HT1080 (cell line): ENCODE measurements at places on chromosomes 4 and X.

- DNase-seq, result no peak
Observed at GRCh38 chr4:155060873-155061272, 147.6 kb upstream of the NPY2R start.

- DNase-seq, result no peak
Observed at GRCh38 chrX:110053453-110053852, 50.5 kb downstream of the TMEM164 start.

- DNase-seq, result peak; percentile 20
Observed at GRCh38 chr4:68349279-68349648, 626 bp downstream of the YTHDC1 start.

GRCh38 chrX:140104760-140105159, 139.4 kb upstream of the CXorf66 start:
- DNase-seq, result no peak

GRCh38 chr4:62366939-62367338, 1166.8 kb downstream of the ADGRL3 start:
- no peak for DNase-seq

DNA sequence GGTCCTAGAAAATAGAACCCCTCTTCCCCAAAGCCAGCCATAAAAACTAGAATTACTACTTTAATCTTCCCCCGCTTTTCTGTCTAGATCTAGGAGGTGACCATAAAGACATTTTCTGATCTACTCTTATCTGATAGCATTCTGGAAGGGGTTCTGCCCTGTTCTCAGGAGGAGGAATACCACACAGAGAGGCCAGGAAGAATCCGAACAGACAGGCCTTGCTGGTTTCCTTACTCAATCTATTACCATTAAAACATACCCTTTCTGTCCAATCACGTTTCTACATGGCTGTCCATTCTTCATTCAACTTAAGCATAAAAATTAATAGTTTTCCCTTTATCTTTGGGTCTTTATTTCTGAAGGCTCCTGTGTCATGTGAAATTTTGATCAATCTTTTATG, 198.7 kb downstream of the GPAT3 start:
- no peak for DNase-seq

DNA sequence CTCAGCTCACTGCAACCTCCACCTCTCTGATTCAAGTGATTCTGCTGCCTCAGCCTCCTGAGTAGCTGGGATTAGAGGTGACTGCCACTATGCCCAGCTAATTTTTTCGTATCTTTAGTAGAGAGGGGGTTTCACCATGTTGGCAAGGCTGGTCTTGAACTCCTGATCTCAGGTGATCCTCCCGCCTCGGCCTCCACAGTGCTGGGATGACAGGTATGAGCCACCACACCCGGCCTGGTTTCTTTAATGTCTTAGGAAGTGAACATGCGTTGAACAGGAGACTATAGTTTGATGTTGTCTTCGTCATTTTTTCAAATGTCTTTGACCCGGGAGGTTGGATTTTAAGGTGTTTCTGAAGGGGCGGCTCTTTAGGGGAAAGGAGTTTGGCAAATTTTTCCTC, 91.0 kb downstream of the DHRSX start:
- no peak for DNase-seq

GRCh38 chr4:97646997-97647396, 496.3 kb downstream of the STPG2 start:
- peak; percentile 7 for DNase-seq

- DNase-seq, result no peak
Observed at GRCh38 chr4:106670976-106671375, 302.4 kb upstream of the GIMD1 start.

- no peak for DNase-seq
Observed at GRCh38 chr4:168632301-168632725, 135.5 kb downstream of the PALLD start.

DNA sequence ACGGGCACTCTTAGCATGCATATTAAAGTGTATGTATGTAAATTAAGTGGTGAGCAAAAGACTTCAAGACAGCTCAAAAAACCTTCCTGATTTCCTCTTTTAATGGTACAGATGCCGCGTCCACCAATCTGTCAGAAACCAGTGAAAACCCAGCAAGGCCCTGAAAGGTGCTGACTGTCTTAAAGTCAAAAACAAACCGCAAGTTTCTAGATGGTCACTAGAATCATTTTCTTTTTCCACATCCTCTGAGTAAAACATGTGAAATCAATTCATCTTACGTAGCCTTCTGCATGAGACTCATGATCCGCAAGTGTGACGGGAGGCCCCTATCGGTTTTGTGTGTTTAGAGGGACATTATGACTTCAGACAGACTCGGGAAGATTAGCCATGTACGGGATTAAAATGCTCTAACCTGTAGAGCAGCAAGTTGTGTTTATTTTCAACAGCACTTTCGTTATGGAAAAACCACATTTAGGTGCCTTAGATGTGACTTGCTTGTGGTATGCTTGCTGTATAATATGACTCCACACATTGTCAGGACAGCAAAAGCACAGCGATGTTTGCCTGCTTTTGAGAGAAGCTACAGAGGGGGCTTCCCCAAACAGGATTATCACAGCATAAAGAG, 88.2 kb upstream of the STS start:
- no peak for DNase-seq

GRCh38 chrX:11551151-11551550, 114.6 kb downstream of the ARHGAP6 start:
- no peak for DNase-seq

- DNase-seq, result peak; percentile 72
Observed at GRCh38 chr4:184807797-184808712, 17.7 kb downstream of the ACSL1 start.

- DNase-seq, result peak; percentile 47
Observed at GRCh38 chrX:9859711-9860555, 73.7 kb downstream of the SHROOM2 start.

DNA sequence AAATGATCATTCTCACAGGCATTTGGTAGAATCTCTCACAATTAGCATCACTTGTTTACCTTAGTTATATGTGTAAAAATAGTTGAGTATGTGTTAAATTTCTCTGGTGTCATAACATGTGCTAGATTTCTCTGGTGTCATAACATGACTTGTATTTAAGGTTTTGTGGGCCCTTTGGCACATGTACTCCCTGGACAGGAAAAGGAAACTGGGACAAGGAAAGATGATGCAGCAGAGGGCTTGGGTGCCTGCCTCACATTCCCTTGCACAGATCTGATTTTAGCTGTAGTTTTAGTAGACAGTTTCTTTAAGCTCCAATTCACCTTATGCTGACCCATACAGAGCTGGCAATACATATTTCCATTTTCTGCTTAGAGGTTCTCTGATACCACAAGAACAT, 726.0 kb downstream of the C4orf33 start:
- DNase-seq, result peak; percentile 11

DNA sequence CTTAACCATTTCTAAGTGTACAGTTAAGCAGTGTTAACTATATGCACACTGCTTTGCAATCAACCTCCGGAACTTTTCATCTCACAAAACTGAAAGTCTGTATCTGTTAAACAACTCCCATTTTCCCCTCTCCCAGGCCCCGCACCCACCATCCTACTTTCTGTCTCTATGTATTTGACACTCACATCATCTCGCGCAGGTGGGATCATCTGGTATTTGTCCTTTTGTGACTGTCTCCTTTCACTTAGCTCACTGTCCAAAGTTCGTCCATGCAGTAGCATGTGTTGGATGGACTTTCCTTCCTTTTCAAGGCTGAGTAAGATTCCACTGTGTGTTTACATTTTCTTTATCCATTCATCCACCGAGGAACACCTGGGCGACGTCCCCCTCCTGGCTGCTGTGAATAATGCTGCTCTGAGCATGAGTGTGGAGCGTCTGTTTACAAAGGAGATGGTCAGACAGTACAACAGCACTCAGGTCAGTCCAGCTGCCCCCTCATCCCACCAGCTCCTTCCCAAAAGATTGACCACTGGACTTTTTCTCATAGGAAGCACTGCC, 39.8 kb downstream of the DCTD start:
- no peak for DNase-seq
